ENCODE measurements at places on chromosomes 13 and 19.
A peak's percentile ranks its signal among the peaks of the same experiment; 100 is the strongest.

DNA sequence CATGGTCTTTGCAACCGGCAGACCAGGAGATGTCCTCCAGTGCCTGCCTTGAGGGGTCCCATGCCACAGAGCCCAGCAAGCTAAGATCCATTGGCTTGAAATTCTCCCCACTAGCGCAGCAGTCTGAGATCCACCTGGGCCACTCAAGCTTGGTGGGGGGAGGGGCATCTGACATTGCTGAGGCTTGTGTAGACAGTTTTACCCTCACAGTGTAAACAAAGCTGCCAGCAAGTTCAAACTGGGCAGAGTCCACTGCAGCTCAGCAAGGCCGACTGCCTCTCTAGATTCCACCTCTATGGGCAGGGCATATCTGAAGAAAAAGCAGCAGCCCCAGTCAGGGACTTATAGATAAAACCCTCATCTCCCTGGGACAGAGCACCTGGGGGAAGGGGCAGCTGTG is 32.0 kb upstream of the ITM2B start:
- peaks cover 3% of the 10 kb centered on the region for H3K36me3 ChIP-seq
- H3K4me1 ChIP-seq = no peaks in the 10 kb centered on the region
- H3K4me3 ChIP-seq = no peak overlapping the region
- DNase-seq = no peak
- H3K27me3 ChIP-seq = no peaks in the 10 kb centered on the region

DNA sequence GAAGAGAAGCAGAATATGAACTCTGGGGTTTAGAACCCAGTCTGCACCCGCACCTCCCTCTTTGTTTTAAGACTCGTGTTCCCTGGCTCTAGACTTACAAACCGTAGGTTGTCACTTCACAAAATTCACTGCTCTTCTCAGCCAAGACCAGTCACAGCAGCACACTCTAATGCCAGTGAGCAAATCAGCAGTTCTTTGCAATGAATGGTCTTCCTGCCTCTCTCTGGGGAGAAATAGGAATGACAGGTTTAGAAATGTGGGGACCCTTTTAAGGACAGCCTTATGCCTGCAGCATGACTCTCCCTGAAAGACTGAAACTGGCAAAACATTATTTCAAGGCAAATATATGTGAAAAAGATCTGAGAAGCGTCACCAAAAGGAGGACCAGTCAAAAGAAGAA is 156.9 kb downstream of the KCTD15 start:
- no peak for DNase-seq
- no peaks in the 10 kb centered on the region for H3K36me3 ChIP-seq
- no peak overlapping the region for H3K4me3 ChIP-seq
- H3K27ac ChIP-seq = no peak overlapping the region
- H3K4me1 ChIP-seq = no peaks in the 10 kb centered on the region
- H3K27me3 ChIP-seq = no peaks in the 10 kb centered on the region

- no peaks in the 10 kb centered on the region for H3K4me1 ChIP-seq
- H3K4me3 ChIP-seq = no peak overlapping the region
- no peak for DNase-seq
- no peaks in the 10 kb centered on the region for H3K27me3 ChIP-seq
- H3K36me3 ChIP-seq = peaks cover 9% of the 10 kb centered on the region
Observed at GRCh38 chr19:55857149-55857548, 20.8 kb downstream of the NLRP4 start.

GRCh38 chr19:15702534-15702930 is 25.3 kb upstream of the OR10H2 start:
- no peaks in the 10 kb centered on the region for H3K4me1 ChIP-seq
- H3K27me3 ChIP-seq = no peaks in the 10 kb centered on the region
- no peak overlapping the region for H3K4me3 ChIP-seq
- H3K36me3 ChIP-seq = peaks cover 5% of the 10 kb centered on the region
- no peak for DNase-seq
- no peak overlapping the region for H3K27ac ChIP-seq

GRCh38 chr19:46608581-46609345 is 7.6 kb downstream of the CALM3 start:
- peaks cover 3% of the 10 kb centered on the region for H3K4me1 ChIP-seq
- peak overlapping the region; percentile 47 for H3K4me3 ChIP-seq
- H3K27me3 ChIP-seq = no peaks in the 10 kb centered on the region
- H3K27ac ChIP-seq = peak overlapping the region; percentile 7
- H3K36me3 ChIP-seq = peaks cover 9% of the 10 kb centered on the region
- DNase-seq = no peak

DNA sequence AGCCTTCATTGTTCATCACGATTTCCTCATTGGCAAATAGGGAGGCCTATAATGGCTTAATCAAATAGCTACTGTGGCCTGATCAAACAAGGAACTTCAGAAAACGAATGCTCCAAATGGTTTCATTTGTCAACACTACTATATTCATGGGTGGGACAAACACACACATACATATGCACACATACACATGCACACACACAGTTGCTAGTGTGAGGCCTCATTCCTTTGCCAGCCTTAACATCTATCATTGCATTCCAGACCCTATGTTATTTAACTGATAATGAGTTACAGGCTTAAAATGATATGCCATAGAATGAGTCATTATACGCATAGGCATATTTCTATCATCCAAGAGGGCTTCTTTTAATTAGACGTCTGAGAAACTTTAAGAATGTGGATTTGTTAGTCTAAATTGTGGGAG is 140.2 kb downstream of the KLF5 start:
- no peaks in the 10 kb centered on the region for H3K4me1 ChIP-seq
- no peaks in the 10 kb centered on the region for H3K27me3 ChIP-seq
- H3K36me3 ChIP-seq = no peaks in the 10 kb centered on the region
- no peak for DNase-seq
- H3K27ac ChIP-seq = no peak overlapping the region

- no peak overlapping the region for H3K4me3 ChIP-seq
- no peak overlapping the region for H3K27ac ChIP-seq
- no peaks in the 10 kb centered on the region for H3K27me3 ChIP-seq
Observed at GRCh38 chr13:99044764-99045163, 66.9 kb upstream of the DOCK9 start.

DNA sequence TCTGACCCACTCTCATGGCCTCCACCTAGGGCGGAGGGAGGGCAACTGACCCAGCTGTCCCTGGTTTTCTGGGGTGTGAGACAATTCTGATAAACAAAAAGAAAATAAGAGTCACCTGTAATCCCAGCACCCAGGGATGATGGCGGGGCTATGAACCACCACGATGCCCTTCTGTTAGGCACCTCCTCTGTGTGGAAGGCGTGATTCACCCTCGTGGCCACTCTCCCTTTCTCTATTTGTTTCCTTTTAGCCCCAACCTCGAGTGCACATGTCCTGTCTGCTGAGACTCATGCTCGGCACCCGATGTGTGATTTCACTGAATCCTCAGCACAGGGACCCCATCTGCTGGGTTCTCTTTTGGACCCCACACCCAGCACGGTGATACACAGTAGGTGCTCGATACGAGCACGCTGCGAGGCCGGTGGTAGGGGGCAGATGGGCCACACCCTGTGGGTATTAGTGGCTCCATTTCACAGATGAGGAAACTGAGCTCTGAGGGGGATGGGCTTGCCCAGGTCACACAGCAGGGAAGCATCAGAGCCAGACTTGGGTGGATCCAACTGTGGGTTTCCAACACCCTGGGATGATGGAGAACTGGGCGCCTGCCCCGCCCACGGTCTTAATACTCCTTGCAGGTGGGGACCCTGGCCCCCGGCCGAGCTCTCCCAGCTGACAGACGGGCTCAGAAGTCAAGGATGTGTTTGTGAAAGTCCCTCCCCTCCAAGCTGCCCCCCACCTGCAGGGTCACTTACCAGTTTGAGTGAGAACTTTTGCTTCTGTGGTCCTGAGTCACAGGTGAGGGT is 24.9 kb downstream of the VRK3 start:
- H3K27me3 ChIP-seq = no peaks in the 10 kb centered on the region
- no peak overlapping the region for H3K27ac ChIP-seq
- no peaks in the 10 kb centered on the region for H3K4me1 ChIP-seq

GRCh38 chr13:46775385-46776107 is 21.4 kb downstream of the ESD start:
- no peaks in the 10 kb centered on the region for H3K4me1 ChIP-seq
- no peak overlapping the region for H3K27ac ChIP-seq
- H3K27me3 ChIP-seq = no peaks in the 10 kb centered on the region
- peaks cover 26% of the 10 kb centered on the region for H3K36me3 ChIP-seq
- DNase-seq = no peak
- H3K4me3 ChIP-seq = no peak overlapping the region

GRCh38 chr19:46919324-46919723 is 58.5 kb downstream of the ARHGAP35 start:
- no peaks in the 10 kb centered on the region for H3K27me3 ChIP-seq
- H3K27ac ChIP-seq = no peak overlapping the region
- peaks cover 33% of the 10 kb centered on the region for H3K36me3 ChIP-seq
- H3K4me3 ChIP-seq = no peak overlapping the region

DNA sequence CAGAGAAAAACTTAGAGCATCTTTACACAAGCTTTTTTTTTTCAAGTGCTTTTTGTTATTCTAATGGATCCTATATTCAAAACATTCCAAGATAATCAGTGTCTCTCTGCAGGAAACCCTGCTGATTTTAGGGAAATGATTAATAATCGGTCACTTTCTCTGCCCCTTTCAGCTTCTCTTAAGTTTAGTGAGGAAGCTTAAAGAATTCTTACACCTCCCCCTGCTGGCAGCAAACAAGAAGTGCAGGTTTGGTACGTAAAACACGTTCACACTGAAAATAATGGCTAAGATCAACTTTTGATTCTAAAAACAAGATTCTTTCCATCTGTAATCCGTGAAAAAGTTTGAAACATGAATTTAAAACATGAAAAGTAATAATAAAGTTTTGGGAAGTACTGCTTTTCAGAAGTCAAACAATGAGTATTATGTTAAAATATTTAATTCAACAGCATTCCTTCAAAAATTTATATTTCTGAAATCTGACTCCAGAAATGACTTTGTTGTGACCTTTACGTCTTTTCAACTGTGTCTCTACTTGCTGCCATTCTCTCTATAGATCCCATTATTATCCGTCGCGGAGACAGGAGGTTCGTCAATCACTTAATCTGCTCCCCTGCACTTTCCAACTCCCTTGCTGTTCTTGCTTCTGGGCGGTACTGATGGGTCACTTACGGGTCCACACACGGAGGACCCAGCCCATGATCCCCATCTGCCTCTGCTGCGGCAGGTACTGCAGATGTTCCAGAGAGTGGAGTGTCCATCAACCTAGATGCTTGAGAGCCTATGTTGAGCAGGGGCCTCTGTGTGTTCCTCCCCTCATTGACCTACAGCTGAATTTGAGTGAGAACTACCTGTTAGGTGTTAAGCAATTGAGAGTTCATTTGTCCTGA is 203.1 kb upstream of the EDNRB start:
- peaks cover 14% of the 10 kb centered on the region for H3K4me1 ChIP-seq
- H3K36me3 ChIP-seq = peaks cover 7% of the 10 kb centered on the region
- H3K27ac ChIP-seq = no peak overlapping the region
- DNase-seq = peak; percentile 50
- H3K4me3 ChIP-seq = no peak overlapping the region

GRCh38 chr19:31350693-31351055 is 1.4 kb upstream of the TSHZ3 start:
- H3K27ac ChIP-seq = no peak overlapping the region
- H3K4me3 ChIP-seq = peak overlapping the region; percentile 98
- DNase-seq = peak; percentile 41
- no peaks in the 10 kb centered on the region for H3K36me3 ChIP-seq
- peaks cover 22% of the 10 kb centered on the region for H3K4me1 ChIP-seq

GRCh38 chr13:44437356-44438233 is 64.0 kb downstream of the SERP2 start:
- H3K27ac ChIP-seq = peak overlapping the region; percentile 66
- H3K36me3 ChIP-seq = peaks cover 15% of the 10 kb centered on the region
- DNase-seq = no peak
- peak overlapping the region; percentile 99 for H3K4me3 ChIP-seq

DNA sequence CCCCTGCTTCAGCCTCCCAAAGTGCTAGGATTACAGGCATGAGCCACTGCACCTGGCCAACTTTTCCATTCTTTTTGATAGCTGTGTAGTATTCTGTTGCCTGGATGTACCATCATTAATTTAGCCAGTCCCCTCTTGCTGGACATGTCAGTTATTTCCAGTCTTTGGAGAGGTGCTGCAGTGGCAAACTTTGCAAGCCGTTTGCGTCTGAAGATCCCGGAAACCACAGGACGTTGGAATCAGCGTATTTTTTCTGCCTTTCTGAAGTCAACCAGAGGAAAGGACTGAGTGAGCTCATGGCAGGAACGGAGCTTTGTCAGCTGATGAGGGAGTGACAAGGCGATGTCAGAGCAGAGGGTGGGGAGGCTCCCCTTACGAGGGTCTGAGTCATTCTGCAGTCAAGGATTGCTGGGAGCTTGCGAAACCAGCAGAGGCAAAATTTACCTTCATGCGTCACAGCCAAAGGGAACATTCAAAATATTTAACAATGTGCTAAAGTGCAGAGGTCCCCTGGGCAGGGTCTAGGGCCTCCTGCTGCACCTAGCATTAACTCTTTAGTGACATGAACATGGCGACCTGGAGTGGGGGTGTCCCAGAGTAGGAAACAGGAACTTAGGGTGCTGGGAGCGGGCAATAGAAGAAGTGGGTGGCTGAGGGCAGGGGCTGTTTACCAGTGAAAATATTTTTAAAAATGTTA is 5.6 kb downstream of the C5AR1 start:
- H3K27ac ChIP-seq = no peak overlapping the region
- no peak overlapping the region for H3K4me3 ChIP-seq
- no peaks in the 10 kb centered on the region for H3K36me3 ChIP-seq

DNA sequence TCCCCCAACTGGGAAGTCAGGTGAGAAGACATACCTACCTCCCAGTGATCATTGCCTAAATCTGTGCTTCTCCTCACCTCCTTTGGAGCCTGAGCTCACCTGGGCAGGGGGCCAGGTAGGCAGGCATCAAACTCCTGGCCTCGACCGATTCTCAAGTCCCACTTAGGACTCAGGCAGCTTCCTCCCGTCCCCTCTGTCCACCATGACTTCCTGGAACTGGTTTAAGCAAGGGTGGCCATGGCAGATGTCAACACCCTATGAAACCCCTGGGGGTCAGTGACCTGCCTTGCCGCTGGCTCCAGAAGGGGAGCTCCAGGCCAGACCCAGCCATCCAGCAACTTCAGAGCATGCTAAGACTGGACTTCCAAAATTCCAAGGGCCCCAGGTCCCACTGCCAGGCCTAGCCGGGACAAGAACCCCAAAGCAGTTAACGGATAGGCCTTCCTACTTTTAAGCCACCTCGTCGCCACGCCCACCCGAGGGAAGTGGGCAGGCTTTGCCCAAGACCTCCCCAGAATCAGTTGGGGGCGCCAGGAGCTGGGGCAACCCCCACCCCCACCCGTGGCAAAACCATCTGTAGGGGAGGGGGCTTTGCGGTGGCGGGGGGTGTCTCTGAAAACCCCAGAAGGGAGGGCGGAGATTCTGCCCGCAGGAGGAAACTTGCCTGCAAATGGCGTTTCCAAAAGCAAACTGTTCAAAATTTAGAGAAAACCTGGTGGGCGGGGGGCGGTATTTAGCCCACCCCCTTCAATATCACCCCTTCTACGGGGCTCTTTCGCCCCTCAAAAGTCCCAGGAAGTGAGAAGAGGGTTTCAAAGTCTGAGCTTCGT is 657 bp downstream of the PLIN3 start:
- no peak overlapping the region for H3K27ac ChIP-seq
- no peaks in the 10 kb centered on the region for H3K36me3 ChIP-seq
- peak; percentile 34 for DNase-seq
- H3K27me3 ChIP-seq = no peaks in the 10 kb centered on the region

Data from neural crest cell (in vitro differentiated cells).